Stimulated activated CD8-positive, alpha-beta memory T cell treated with anti-CD3 and anti-CD28 coated beads, Interleukin-4, amount 100 ng/mL, for 24 hours (primary cell): ENCODE measurements at places on chromosomes 1 and 21.

- no peak for DNase-seq
Measured at GRCh38 chr1:100077531-100077930, 55.2 kb downstream of the SASS6 start.

DNA sequence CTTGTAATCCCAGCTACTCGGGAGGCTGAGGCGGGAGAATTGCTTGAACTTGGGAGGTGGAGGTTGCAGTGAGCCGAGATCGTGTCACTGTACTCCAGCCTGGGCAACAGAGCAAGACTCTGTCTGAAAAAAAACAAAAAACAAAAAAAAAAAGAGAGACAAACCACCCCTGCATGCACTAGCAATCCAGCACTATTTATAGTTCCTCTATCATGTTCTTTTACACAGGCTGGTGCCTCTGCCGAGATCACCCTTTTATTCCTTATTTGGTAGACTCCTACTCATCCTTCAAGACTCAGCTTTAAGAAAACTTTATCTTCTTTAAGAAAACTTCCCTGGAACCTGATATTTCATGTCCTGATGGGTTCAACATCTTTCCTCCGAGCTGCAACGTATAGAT is 10.8 kb downstream of the FMO5 start:
- no peak for DNase-seq

- DNase-seq: no peak
Measured at GRCh38 chr1:31672986-31673385, 28.3 kb upstream of the PEF1 start.

DNA sequence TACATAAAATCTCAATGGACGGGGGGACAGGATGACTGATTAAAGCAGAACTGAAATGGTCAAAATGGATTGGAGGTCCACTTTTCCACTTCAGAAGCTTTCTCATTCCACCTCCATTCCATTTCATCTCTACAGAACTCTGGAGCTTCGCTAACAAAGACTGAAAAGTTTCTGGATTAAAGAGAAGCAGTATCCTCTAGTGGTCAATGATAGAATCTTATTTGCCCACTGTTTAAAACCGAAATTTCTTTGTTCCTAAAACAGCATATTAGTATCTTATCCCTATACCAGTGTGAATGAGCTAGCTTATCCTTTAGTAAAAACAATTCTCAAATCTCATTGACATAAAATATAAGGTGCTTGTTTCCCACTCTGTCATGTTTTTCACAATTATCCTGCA is 890.6 kb downstream of the KCNT2 start:
- no peak for DNase-seq

DNA sequence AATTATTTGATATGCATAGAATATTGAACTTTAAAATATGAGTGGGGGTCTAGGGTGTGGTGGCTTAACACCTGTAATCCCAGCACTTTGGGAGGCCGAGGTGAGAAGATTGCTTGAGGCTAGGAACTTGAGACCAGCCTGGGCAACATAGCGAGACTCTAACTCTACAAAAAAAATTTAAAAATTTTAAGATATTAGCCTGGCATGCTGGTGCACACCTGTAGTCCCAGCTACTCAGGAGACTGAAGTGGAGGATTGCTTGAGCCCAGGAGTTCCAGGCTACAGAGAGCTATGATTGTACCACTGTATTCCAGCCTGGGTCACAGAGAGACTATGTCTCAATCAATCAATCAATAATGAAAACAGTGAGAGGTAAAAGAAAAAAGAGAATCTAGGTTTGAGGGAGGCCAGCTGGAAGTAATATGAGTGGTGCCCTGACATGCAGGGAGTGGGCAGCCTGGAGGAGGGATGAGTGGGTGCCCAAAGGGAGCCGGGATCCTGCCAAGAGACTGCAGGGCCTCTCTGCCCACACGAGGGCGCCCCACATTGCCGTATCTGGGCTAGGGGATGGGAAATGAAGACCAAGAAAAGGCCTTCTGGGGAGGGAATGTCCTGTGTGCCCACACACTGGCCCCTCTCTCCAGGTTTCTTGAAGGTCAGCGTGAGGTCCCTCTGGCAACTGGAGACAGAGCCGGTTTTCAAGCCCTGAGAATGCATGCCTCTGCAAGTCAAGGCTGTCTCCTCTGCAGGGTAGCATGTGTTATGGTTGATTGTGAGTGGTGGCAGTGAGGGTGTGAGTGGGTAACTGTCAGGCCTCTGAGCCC is 93.9 kb upstream of the PPM1J start:
- DNase-seq: peak; percentile 44

GRCh38 chr1:62481681-62482080 is 44.8 kb downstream of the USP1 start:
- DNase-seq: no peak

DNA sequence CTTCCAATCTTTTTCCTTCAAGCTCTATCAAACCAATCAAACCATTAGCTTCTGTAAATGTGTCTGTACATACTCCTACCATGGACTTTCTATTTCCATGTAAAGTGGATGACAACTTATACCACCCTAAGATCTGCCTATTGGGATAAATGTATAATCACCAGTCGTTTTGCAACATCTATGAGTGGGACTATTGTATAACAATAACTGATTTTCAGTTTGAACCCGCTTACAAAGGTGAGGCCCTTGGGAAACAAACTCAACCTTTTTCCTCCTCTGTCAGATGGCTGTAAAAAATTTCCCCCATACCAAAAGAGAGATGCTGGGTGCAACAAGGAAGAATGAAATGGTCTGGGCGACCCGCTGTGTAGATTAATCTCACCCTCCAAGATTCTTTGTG is 399.1 kb upstream of the ADAMTS5 start:
- no peak for DNase-seq

DNA sequence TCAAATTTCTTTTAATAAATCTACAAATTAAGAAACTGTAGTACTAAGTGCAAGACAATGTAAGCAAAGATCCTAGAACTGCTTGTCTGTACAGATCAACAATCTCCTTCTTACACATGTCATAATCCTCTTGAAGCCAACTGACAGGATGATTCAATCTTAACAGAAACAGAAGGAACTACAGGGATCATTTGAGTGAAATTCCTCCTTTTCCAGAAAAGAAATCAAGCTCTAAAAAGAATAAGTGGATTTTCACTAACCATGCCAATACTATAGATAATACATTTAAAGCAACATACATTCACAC is 53.2 kb downstream of the RAB3GAP2 start:
- DNase-seq: no peak
